ENCODE measurements at places on chromosomes 1 and 21.

- H3K4me3 ChIP-seq: no peak overlapping the region
- H3K27me3 ChIP-seq: peaks cover 8% of the 10 kb centered on the region
- DNase-seq: no peak
- H3K4me1 ChIP-seq: no peaks in the 10 kb centered on the region
These were observed 99.7 kb downstream of the NFIA start for GRCh38 chr1:61182049-61182448.

DNA sequence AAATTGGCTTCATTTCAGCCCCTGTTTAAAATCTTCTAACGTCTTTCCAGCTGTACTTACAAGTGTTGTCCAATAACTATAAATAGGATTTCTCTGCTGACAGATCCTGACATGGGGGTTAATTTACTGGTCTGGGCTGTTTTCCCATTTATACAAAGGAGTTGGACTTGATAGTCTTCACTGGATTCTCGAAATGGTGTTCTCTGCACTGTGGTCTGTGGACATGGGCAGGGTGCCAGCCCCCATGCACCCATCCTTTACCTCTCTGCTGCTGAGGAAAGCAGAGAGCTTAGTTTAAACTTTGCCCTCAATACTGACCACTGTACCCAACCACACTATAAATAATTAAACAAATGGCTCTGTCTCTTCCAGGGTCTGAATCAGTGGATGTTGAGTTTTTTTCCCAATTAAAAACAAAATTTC is 5.2 kb downstream of the DIO1 start:
- H3K4me1 ChIP-seq: peaks cover 12% of the 10 kb centered on the region
- no peak overlapping the region for H3K27ac ChIP-seq
- peaks cover 12% of the 10 kb centered on the region for H3K27me3 ChIP-seq

GRCh38 chr1:21620496-21620895 is 48.7 kb downstream of the RAP1GAP start:
- peaks cover 24% of the 10 kb centered on the region for H3K27me3 ChIP-seq
- H3K4me1 ChIP-seq: no peaks in the 10 kb centered on the region
- H3K36me3 ChIP-seq: no peaks in the 10 kb centered on the region
- no peak overlapping the region for H3K4me3 ChIP-seq
- DNase-seq: no peak

GRCh38 chr1:13784971-13785370 is 85.0 kb downstream of the PRDM2 start:
- no peak for DNase-seq
- no peak overlapping the region for H3K27ac ChIP-seq
- no peak overlapping the region for H3K4me3 ChIP-seq
- H3K36me3 ChIP-seq: peaks cover 30% of the 10 kb centered on the region
- peaks cover 71% of the 10 kb centered on the region for H3K4me1 ChIP-seq

- no peak overlapping the region for H3K27ac ChIP-seq
- no peak for DNase-seq
- peaks cover 9% of the 10 kb centered on the region for H3K27me3 ChIP-seq
- H3K4me3 ChIP-seq: no peak overlapping the region
These were observed 576.2 kb downstream of the PTPRU start for GRCh38 chr1:29812408-29813135.

DNA sequence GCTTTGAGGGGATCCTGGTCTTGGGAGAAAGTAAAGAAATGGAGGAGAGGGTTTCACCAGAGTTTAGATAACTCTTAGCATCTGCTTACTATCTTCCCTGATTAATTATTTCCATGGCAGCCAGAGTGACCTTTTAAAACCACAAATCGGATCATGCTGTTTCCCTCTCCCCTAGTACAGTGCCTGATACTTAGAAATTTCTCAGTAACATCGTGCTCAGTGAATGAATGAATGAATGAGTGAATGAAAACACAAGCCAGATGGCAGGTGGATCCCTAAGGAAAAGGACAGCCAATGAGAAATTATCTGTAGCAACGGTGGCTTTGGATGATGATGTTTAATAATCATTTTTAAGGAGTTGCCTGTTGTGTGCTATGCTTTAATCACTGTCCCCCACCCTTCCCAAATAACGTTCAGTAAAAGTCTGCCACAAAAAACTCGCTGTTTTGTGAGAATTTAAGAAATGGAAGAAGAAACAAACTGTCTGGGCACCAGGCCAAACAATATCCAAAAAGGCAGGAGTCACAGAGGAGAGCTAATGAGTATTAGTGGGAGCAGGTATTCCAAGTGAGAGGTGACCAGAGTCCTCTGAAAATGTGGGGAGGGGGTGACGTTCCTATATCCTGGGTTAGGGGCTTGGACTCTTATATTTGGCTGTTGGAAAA is 737 bp upstream of the SMAP2 start:
- H3K4me1 ChIP-seq: peaks cover 40% of the 10 kb centered on the region
- H3K36me3 ChIP-seq: peaks cover 19% of the 10 kb centered on the region
- peak overlapping the region; percentile 97 for H3K4me3 ChIP-seq
- H3K27me3 ChIP-seq: no peaks in the 10 kb centered on the region

- peak overlapping the region; percentile 76 for H3K4me3 ChIP-seq
- peaks cover 23% of the 10 kb centered on the region for H3K27me3 ChIP-seq
These were observed 15.7 kb upstream of the LUZP1 start for GRCh38 chr1:23184212-23184934.

GRCh38 chr1:116794804-116795481 is 40.7 kb downstream of the CD2 start:
- H3K36me3 ChIP-seq: peaks cover 10% of the 10 kb centered on the region
- no peak overlapping the region for H3K4me3 ChIP-seq
- H3K27me3 ChIP-seq: no peaks in the 10 kb centered on the region
- peak overlapping the region; percentile 9 for H3K27ac ChIP-seq
- H3K4me1 ChIP-seq: peaks cover 58% of the 10 kb centered on the region

- H3K4me3 ChIP-seq: peak overlapping the region; percentile 55
- H3K36me3 ChIP-seq: peaks cover 17% of the 10 kb centered on the region
- no peak for DNase-seq
- peaks cover 76% of the 10 kb centered on the region for H3K4me1 ChIP-seq
These were observed 5.1 kb downstream of the LMNA start for GRCh38 chr1:156119503-156120209.

- H3K4me3 ChIP-seq: no peak overlapping the region
- DNase-seq: no peak
- H3K36me3 ChIP-seq: peaks cover 2% of the 10 kb centered on the region
- no peaks in the 10 kb centered on the region for H3K27me3 ChIP-seq
- peaks cover 20% of the 10 kb centered on the region for H3K4me1 ChIP-seq
These were observed 95.6 kb downstream of the TGFBR3 start for GRCh38 chr1:91790392-91790791.

DNA sequence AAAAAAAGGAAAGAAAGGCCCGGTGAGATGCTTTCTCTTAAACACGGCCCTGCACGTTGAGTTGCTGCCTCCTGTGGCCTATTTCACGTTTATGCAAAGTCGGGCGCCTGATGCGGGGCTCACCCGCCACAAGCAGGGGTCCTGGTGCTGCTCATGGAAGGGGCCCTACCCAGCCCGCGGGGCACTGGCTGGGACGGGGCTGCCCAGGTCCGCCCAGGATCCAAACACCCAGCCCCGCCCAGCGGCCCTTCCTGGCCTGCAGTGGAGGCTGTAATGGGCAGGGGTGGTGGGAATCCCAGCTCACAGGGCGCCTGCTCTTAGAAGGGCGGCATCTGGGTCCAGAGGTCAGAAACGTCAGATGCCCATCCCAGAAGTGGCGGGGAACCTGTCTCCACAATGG is 1.6 kb downstream of the COL6A2 start:
- H3K27ac ChIP-seq: no peak overlapping the region
- DNase-seq: no peak
- H3K4me1 ChIP-seq: peaks cover 8% of the 10 kb centered on the region
- no peak overlapping the region for H3K4me3 ChIP-seq
- peaks cover 19% of the 10 kb centered on the region for H3K36me3 ChIP-seq

DNA sequence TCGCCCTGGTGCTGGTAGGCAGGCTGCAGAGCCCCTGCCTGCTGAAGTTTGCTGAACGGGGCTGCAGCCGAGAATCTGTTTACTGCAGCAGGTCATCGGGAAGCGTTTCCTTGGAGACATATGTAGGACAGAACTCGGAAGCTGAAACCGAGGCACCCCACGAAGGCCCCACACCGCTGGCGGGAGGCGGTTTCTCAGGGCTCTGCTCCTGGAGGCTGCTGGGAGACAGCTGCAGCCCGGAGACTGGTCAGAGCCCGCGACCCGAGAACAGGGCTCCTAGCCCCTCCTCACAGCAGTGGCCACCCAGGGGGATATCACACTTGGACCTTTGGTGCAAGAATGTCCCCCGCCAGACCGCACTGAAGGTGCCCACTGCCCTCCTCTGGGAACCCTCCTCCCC is 12.7 kb upstream of the PLCH2 start:
- no peaks in the 10 kb centered on the region for H3K36me3 ChIP-seq
- H3K27ac ChIP-seq: no peak overlapping the region
- DNase-seq: no peak
- H3K4me3 ChIP-seq: no peak overlapping the region

DNA sequence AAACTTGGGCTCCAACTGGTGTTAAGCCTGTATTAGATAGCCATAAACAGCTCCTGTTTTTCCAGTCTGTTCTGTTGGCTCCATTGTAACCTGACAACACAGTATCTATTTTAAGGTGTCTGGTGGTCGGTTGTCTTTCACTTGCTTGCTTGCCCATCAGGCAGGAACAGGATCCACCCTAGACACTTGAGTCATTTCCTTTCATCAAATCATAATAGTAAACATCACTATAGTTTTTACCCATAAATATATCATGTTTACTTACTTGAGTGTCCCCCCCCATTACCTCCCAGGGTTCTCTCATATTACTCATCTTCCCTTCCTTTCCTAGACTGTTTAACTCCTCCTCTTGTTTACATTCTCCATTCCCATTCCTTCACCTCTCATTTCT is 2.9 kb downstream of the DDI2 start:
- H3K4me3 ChIP-seq: peak overlapping the region; percentile 56
- peak overlapping the region; percentile 94 for H3K27ac ChIP-seq
- peaks cover 10% of the 10 kb centered on the region for H3K36me3 ChIP-seq
- peaks cover 70% of the 10 kb centered on the region for H3K4me1 ChIP-seq
- no peaks in the 10 kb centered on the region for H3K27me3 ChIP-seq

GRCh38 chr1:167648978-167649744 is 19.1 kb downstream of the RCSD1 start:
- peak overlapping the region; percentile 63 for H3K27ac ChIP-seq
- no peak for DNase-seq
- H3K27me3 ChIP-seq: no peaks in the 10 kb centered on the region
- H3K36me3 ChIP-seq: peaks cover 5% of the 10 kb centered on the region

DNA sequence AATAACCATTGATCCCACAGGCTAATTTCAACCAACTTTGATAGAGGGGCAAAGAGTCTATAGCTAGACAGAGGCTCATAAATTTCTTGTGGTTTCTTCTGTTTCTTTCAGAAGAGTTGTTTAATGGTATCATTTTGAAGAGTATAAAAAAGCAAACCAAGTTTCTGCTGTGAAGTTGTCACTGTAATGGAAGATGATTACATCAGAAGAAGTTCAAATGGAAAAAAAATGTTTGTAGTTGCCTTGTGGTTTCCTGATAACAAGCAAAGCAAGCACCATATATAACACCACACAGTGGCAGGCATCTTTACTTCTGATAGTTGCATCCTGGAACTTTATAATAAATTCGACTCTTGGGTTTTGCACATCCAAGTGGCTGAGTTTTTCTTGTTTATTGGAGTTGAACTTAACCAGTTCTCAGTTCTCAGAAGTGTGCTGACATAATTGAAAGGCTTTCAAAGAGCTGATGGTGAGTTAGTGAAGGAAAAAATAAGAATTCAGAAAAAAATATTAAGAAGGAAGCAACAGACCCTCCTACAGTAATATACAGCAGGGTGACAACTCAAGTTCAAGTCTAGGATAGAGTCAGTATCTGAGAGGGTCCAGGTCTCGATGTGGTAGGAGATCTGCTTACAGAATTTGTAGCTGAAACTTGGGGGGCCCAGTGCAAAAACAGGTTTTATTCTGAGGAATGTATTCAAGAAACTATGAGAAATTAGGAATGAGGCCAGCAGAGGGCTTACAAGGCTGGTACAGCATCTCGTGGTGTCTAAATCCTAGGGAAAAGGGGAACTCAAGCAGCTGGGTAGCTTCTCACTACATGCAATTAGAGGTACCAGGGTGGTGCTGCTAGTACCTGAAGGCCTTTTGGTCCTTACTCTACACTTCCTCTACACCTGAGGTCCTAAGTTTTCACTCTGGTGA is 123.5 kb downstream of the CRB1 start:
- peaks cover 28% of the 10 kb centered on the region for H3K4me1 ChIP-seq
- no peaks in the 10 kb centered on the region for H3K27me3 ChIP-seq
- peak overlapping the region; percentile 86 for H3K27ac ChIP-seq
- H3K4me3 ChIP-seq: peak overlapping the region; percentile 31

GRCh38 chr1:179002552-179003345 is 22.9 kb upstream of the FAM20B start:
- H3K36me3 ChIP-seq: no peaks in the 10 kb centered on the region
- no peaks in the 10 kb centered on the region for H3K27me3 ChIP-seq
- H3K4me1 ChIP-seq: peaks cover 6% of the 10 kb centered on the region
- peak overlapping the region; percentile 0 for H3K27ac ChIP-seq
- no peak overlapping the region for H3K4me3 ChIP-seq
- DNase-seq: peak; percentile 80
